ENCODE measurements at places on chromosomes 4 and X.

GRCh38 chrX:120304256-120304655 lies 7.0 kb downstream of the TMEM255A start:
- no peak for DNase-seq

GRCh38 chr4:55458164-55458563 lies 62.4 kb downstream of the TMEM165 start:
- DNase-seq: no peak

DNA sequence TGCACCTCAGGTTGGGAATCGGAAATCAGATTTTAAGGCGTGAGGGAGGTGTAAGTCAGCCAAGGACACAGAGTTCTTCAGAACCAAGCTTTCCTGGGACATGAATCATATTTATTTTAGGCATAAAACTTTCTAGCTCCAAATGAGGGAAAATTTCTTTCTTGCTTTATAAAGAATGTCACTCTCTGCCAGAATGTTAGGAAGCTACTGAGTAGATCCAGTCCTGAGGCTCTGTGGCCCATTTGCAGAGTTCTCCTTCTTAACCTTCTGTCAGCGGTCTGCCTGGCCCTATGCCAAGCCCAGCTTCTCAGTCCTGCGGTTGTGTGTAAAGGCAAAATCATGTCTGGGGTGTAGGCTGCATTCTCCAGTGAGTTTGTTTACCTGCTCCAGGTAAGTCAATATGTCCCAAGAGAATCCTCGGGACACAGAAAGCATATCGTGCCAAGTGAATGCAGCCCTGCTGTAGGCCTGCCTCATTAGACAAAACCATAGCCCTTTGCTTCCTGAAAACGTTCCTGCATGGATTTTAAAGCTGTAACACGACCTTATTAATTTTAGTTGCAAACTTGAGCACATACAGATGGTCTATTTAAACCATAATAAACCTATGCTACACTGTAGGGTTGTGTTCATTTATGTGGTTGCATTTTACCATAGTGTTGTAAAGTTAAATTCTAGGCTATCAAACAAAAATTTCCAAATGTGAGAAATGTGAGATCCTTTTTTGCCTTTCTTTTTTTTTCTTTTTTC lies 29.2 kb upstream of the CCNI start:
- no peak for DNase-seq

GRCh38 chrX:13198762-13199064 lies 121.1 kb downstream of the ATXN3L start:
- DNase-seq: no peak

DNA sequence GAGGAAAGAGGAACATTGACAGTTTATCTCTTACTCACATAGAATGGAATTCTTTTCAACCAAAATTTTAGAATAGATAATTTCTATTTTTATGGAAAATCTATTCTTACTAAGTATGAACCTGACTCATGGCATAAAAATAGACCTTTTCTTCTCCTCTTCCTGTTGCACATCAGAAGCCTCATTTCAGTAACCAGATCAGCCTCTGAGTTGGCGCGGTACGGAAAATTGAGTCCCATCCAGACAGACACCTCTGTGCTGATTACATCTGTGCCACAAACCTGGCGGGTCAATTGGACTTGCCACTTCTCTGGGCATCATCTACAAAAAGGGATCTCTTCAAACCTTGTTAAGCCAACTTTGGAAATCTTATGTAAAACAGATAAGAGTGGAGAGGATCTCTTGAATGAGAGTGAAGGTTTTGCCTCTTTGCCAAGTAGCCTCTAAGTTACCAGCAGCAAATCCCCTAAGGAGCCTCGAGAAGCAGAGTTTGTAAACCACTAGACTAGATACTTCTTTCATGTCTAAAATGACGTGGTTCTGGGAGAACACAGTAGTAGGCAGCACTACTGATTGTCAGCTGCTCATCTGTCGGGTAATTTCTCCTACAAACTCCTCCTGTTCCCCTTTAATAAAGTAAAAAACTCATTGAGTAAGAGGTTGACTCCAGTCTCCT lies 37.4 kb downstream of the TENM3 start:
- DNase-seq: no peak

DNA sequence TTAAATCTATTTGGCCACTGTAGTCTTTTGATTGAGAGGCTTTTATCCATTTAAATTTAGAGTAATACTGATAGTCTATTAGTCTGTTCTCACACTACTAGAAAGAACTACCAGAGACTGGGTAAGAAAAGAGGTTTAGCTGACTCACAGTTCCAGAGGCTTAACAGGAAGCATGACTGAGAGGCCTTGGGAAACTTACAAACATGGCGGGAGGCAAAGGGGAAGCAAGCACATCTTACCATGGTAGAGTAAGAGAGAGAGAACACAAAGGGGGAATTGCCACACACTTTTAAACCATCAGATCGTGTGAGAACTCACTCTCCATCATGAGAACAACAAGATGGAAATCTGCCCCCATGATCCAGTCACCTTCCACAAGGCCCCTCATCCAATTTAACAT lies 410.9 kb downstream of the PDGFC start:
- no peak for DNase-seq

GRCh38 chrX:45774961-45775360 lies 574.3 kb upstream of the DIPK2B start:
- peak; percentile 35 for DNase-seq

GRCh38 chr4:158859661-158860060 lies 90.8 kb downstream of the FNIP2 start:
- DNase-seq: no peak

DNA sequence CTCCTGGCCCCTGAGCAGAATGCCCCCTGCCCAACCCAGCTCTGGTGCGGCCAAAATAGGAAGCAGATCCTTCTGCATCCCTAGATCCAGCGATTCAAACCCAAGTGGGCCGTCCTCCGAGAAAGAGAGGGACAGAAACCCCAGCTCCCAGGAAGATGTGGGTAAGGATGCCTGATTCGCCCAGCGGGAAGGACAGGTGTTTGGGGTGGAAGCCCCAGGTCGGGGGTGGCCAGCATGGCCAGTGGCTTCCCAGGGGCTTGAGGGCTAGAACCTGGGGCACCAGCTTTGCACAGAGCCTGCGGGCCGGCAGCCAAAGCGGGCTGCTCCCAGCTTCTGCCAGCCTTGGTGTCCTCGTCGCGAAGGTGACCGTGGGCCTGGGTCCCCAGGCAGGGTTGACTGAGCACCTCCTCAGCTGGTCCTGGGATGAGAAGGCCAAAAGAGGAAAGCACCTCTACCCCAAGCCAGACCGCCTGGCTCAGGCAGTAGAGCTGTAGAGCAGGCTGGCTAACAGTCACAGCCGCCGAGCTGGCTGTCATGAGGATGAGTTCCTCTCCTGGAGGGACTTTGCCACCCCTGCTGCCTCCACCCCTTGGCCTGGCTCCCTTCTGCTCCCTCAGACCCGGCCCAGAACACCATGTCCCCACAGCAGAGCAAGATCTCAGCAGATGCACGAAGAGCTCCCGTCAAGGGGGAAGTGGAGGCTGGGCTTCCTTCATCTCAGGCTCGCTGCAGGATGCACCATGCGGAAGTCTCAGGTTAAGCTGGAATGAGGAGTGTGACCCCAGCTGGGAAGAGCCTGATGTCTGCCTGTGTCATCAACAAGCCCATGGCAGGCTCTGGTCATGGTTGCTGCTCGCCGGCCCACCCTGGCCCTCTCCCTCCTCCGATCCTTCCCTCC lies 59.9 kb downstream of the CPZ start:
- no peak for DNase-seq
